SK-N-DZ (cell line): ENCODE measurements at places on chromosomes 13 and 19.

DNA sequence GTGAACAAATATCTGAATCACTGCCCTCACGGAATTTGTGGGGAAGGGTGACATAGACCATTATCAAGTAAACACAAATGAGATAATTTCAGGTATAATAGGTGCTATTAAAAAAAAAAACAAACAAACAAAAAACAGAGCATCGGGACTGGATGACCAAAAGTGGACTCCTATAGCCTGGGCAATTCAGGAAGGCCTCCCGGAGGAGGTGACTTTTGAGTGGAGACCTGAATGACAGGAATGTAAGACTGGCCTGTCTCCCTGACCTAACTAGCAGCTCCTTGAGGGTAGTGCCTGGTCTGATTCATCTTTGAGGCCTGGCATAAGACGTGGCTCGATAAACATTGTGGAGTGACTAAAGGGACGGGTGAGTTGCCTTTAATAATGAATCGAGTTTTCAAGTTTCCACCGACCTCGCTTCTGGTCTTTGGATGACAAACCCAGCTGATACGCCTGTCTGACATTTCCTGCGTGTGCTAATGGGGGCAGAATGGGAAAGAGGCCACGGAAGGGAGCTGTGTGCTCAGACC lies 6.8 kb downstream of the KLK10 start:
- no peak for DNase-seq

DNA sequence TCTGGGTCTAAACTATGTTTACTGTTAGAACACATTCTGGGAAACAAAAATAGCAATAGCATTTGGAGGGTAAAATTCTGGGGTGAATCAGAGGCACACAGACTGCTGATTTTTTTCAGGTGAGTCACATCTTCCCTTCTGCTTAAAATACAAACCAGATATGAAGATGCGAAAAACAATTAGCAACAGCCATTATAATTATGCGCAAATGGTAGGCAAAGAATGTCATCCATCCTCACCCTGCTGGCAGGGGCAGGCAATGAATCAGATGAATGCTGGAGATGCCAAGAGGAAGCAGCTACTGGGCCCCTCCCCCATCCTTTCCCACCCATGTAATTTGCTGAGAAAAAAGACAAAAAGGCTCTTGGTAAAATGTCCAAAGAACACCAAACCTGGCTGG lies 282.9 kb downstream of the KLF5 start:
- DNase-seq, result no peak

DNA sequence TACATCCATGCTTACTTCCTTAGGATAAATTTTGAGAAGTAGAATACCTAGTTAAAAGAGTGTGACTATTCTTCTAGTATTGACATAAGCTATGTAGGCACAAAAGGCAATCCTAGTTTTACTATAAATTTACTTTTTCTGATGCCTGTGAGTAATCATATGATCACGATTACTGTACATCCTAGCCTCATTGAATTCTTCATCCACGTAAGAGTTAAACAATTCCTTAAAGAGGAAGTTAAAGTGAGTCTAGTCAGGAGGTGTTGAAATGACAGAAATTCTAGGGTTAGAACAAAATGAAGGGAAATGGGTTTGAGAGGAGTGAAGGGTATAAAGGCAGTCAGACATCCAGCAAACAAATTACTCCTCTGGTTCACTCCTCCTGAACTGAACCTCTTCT lies at the start of gene ACOD1:
TSS of gene ACOD1 (plus strand) at position 363 of the 400 bp plus-strand sequence. CDS start 48 bp downstream, outside the sequence.
- no peak for DNase-seq

DNA sequence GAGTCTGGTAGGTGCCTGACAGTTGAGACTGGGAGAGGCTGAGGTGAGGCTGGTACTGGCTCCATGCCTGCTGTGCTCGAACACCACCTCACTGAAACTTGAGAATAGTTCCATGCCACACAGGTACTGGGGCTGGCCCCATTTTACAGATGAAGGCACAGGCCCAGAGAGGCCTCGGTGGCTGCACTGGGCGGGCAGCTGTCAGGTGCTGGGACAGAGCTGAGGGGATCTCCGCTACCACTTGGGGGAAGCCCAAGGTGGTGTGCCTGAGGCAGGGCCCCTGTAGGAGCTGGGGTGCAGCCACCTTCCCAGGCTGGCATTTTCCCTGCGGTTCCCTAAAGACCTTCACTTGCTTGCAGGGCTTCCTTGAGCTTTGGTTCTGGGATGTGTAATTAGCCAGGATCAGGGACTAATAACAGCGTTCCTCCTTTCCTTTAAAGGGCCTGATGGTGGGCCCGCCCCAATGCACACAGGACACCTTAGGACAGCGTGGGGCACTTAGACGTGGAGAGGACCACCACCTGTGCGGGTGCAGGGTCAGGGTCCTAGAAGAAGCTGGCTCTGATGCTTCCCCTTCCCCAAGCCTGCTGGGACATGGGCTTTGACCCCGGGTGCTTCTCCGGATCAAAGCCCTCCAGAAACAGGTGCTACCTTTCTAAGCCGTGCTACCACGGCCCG lies 23.6 kb downstream of the CAPN12 start:
- DNase-seq, result no peak

GRCh38 chr13:81872581-81872980 lies 1531.7 kb upstream of the SPRY2 start:
- peak; percentile 10 for DNase-seq

DNA sequence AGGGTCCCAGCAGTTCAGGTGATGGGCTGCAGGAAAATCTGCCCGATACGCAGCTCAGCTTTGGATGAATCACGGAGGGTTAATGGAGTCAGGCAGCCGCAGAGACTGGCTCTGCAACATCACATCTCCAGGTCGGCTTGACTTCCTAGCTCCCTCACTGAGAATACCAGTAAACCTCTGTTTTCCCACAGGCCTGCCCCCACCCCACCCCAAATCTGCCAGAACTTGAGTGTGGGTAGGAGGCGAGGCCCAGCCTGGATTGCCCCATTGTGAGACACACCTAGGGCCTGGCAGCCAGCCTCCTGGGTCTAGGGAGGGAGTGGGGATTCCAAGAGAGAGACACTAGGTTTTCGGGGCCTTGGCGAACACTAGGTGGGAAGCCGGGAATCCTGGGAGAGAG lies 3.7 kb upstream of the KRTDAP start:
- DNase-seq, result no peak
